ENCODE measurements at places on chromosomes 7 and 10. TPM values are rescaled to one million over a fixed set of nuclear protein-coding genes. Genes with fewer than 3 reads are reported as not detected.

Gene C10orf105
- total RNA-seq, result 0.26 TPM

Gene ELOVL3
- not detected for total RNA-seq

Gene ADIRF
- total RNA-seq, result 112 TPM

Gene UFSP1
- 2.6 TPM for total RNA-seq

Gene ELAPOR2
- total RNA-seq, result 14.6 TPM

Gene SFTPA1
- not detected for total RNA-seq

Gene LRRC18
- total RNA-seq, result 0.32 TPM

Gene EN2
- total RNA-seq, result not detected

Gene MCM10
- 4.5 TPM for total RNA-seq

Gene HOXA1
- 2.0 TPM for total RNA-seq

Gene TMEM176B
- total RNA-seq, result 59.4 TPM

Gene TAS2R41
- not detected for total RNA-seq

Gene PLPP4
- 3.6 TPM for total RNA-seq

Gene TMEM196
- 1.0 TPM for total RNA-seq

Gene RAB19
- 1.7 TPM for total RNA-seq

Gene TRDMT1
- 31.5 TPM for total RNA-seq

Gene PILRA
- total RNA-seq, result 2.2 TPM

Gene NCOA4
- total RNA-seq, result 258 TPM

Gene ADGRA1
- total RNA-seq, result not detected

Gene ANXA8
- 7.7 TPM for total RNA-seq

Gene CALCR
- 0.26 TPM for total RNA-seq

Gene AGAP5
- total RNA-seq, result 8.0 TPM

Gene RAMP3
- 5.7 TPM for total RNA-seq

Gene ITPRID1
- not detected for total RNA-seq

Gene AGBL3
- total RNA-seq, result 7.8 TPM

Gene PNLIPRP1
- total RNA-seq, result not detected

Gene MUC12
- 1.1 TPM for total RNA-seq

Gene RTKN2
- 12.2 TPM for total RNA-seq

Gene SRRM3
- 0.58 TPM for total RNA-seq

Gene UCN3
- total RNA-seq, result not detected

Gene CRHR2
- 0.16 TPM for total RNA-seq

Gene FAM131B
- 4.1 TPM for total RNA-seq

Gene TECTB
- total RNA-seq, result not detected
